Dermis microvascular lymphatic vessel endothelial cell (primary cell): ENCODE measurements at places on chromosomes 7 and 10. TPM values are rescaled to one million over a fixed set of nuclear protein-coding genes. Genes with fewer than 3 reads are reported as not detected.

GRCh38 chr10:109106604-109107003, 816.7 kb downstream of the XPNPEP1 start:
- no peak for DNase-seq

LRRC61 gene
- total RNA-seq, result 3.7 and 4.8 TPM in 2 replicates

DNA sequence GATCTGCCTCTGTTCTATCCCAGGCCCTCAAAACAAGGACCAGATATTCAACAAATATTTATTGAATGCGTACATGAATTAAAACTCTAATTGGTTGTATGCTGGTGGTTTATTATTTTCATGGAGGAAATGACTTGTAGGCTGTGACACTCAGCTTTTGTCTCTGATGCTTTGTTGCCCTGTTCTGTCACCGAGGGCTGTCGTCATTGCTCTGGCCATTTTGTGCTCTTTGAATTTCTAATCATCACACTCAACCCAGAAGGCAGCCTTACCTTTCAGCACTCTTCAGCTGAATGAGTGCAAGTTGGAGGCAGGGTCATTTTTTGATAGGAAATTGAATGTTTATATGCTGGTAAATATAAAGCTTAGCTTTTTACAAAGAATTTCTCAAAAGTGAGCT, 14.5 kb downstream of the SRGN start:
- DNase-seq, result peak; percentile 16

GRCh38 chr7:36942955-36943354, 218.7 kb upstream of the AOAH start:
- DNase-seq, result no peak

- no peak for DNase-seq
Measured at GRCh38 chr7:132906193-132906835, 175.6 kb downstream of the CHCHD3 start.

- no peak for DNase-seq
Measured at GRCh38 chr10:101828766-101829551, 10.7 kb upstream of the OGA start.

CD36 gene
- 151 and 259 TPM in 2 replicates for total RNA-seq

GRCh38 chr7:64733550-64734240, 60.5 kb upstream of the ZNF138 start:
- DNase-seq, result no peak

PLEKHS1 gene
- total RNA-seq, result not detected in 2 replicates

- DNase-seq, result peak; percentile 39
Measured at GRCh38 chr10:4847561-4848355, 21.8 kb downstream of the AKR1E2 start.

OPALIN gene
- total RNA-seq, result not detected in 2 replicates

A1CF gene
- not detected in 2 replicates for total RNA-seq

CDK14 gene
- total RNA-seq, result 0.89 and 1.2 TPM in 2 replicates

AGAP5 gene
- total RNA-seq, result 0.90 and 1.3 TPM in 2 replicates

DNA sequence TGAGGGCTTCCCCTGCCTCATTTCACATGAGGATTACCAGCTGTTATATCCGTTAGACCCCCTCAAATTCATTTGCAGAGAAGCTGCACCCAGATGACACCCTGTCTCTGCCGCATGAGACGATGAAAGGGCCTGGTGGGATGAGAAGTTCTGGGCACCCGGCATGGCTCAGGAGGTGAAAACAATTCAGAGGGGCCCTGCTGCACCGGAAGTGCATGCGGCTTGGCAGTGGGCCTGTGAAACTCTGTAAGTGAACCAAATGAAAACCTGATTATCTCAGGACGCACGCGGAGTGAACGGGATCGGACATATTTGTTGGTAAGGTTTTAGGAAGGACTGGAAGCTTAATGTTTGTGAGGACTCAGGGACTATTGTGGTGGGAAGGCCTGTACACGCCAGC, 511.2 kb downstream of the TCERG1L start:
- DNase-seq, result no peak

CDHR1 gene
- 0.25 and 0.26 TPM in 2 replicates for total RNA-seq

- DNase-seq, result no peak
Measured at GRCh38 chr7:37013771-37014170, 289.5 kb upstream of the AOAH start.

SPDYE11 gene
- total RNA-seq, result not detected in 2 replicates

GDF2 gene
- total RNA-seq, result not detected in 2 replicates

PPP1R9A gene
- total RNA-seq, result 9.6 and 12.1 TPM in 2 replicates

GRCh38 chr10:91743465-91743864, 54.8 kb upstream of the TNKS2 start:
- no peak for DNase-seq

DNA sequence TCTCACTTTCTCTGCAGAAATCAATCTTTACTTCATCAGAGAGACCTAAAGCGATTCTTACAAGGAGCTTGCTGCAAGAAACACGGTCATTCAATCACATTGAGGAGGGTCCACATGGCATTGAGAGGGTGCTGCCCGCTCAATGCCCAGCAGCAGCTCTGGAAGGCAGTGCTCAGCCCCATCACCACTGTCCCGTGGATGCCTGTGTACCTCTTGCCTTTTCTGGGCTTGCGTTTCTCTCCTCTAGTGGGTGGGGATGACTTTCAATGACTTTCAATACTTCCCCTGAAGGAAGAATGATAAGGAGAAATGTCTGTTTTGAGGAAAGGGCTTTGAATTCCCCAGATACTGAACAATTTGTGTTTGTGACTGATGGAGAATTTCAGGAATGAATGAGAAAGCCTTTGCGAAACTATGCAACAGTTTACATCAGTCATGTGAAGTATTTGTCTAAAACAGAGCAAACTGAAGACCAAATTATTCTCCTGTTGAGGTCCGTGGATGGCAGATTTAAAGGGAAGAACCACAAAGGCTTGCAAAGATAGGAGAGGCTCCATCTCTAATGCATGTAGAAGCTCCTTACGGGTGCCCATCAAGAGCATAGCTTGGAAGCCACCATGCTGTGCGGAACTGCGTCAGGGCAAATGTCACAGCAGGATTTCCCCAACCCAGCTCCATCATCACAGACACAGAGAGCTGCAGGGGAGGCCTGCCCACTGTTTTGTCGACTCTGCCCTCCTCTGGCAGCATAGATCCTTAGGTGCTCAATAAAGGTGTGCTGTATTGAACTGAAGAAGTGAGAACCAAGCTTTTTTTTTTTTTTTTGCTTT, 6.6 kb upstream of the ZNF22 start:
- no peak for DNase-seq

- DNase-seq, result no peak
Measured at GRCh38 chr7:14184292-14184864, 194.9 kb upstream of the ETV1 start.

DNA sequence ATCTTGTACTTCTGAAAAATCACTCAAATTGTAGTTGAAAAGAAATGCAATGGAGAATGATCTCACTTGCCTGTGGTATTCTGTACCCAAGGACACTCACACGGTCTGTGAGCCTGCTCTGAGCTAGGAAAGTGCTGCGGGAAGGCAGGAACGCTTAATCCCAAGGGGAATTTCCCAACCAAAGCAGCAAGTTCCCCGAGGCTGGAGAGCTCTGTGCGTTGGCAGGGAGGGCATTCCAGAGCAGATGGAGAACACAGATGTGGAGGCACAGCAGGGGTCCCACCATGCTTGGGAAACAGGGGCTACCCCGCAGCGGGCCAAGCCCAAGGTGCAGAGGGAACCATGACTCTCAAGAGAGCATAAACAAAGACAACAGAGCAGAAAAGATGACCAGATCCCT, 13.6 kb downstream of the SVIL start:
- no peak for DNase-seq

DNA sequence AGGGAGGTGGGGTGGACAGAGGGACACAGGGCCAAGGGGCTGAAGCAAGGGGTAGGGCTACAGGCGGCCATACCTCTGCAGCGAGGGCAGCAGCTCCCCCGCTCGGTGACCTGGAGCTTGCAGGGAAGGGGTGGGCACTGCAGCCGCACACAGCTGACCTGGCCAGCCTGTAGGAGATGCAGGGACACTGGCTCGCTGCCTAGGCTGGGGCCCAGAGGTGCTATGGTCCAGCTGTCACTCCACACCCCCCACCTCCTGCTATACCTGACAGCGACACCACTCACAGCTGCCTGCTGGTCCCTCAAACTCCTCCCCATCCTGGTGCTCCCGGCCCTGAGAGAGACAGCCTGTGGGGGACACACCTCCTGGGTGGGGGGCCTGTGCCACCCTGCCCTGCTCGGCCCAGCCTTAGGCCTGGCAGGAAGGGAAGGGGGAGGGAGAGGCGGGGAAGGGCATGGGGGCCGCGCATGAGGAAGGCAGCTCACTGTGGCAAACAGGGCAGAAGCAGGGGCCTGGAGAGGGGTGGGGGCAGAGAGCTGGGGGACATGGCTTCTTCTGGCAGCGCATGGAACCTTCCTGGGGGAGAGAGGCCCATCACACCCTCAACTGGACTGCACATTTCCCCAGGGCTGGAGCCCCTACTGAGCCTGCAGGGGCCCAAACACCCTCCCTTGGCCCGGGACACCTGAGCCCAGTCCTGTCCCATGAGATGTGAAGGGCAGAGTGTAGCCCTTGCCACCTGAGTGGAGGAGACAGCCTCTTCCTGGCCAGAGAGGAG, 23.9 kb downstream of the ATP6V1F start:
- no peak for DNase-seq

DNA sequence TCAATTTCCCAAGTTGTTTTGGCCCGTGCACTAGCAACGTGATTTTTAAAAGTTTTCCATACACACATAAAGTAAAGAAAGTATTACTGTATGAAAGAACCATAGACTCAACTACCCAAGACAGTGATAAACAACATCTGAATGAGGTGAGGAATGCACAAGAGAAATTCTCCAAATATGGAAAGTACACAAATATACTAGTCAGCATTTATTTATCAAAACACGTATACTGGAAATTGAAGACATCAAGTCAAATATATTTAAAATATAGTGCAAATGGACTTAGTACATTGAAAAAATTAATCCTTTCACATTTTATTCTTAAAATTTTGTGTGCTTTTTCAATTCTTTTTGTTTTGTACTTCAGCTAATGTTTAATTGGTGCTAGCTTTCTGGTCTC, 143.6 kb downstream of the ARL4A start:
- DNase-seq, result no peak

DNA sequence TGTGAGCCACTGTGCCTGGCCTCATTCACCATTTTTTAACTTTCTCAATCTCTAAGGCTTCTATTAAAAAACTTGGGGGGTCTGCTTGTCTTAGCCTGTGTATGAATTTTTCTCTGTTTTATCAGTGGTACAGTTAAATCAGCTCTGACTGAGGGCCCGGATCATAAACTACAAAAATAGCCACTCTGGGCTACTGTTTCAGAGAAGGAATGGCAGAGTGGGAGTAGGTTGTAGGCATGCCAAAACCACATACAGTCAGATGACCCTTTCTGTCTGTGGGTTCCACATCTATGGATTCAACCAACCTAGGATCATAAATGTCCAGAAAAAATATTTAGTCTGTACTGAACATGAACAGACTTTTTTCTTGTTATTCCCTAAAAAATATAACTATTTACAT, 21.3 kb downstream of the TBC1D12 start:
- no peak for DNase-seq

DNA sequence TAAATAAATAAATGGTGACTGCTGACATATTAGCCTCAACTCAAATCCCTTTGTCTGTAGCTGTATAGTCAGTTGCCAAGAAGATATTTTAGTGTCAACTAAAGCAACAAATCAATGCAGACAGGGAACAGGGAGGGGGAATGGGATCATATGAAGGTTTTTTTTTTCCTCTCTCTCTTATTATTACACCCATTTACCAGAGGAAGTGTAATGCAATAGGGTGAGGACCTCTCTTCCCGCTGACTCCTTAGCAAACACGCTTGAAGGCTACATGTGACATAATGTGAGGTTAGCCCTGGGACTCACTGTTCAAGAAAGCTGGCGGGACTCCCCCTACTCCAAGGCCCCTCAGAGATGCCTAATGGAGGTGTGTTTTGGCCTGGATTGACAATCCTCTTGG, 88.2 kb downstream of the CHRM2 start:
- no peak for DNase-seq

GRCh38 chr10:14571866-14572507, 202.7 kb downstream of the FAM107B start:
- peak; percentile 51 for DNase-seq

DNA sequence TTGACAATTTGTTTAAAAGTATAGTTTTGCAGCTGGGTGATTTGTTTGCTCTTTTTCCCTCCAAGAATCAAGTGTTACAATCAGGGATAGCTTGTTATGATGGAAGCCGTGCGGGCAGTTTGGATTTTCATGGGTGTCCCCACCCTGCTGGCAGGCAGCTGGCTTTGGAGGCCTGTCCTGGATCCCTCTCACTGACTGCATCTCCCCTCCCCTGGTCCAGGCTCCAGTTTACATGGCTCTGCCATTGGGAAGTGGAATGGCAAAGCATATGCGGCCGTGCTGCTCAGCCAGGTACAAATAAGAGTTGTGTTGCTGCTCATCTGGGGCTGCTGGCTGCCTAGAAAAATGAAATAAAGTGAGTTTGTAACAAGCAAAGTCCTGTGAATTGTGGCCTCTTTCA, 76.0 kb downstream of the CXCL12 start:
- no peak for DNase-seq

- DNase-seq, result no peak
Measured at GRCh38 chr10:124044143-124044862, 49.1 kb downstream of the CHST15 start.

PEX1 gene
- 9.2 and 10.0 TPM in 2 replicates for total RNA-seq

COA1 gene
- total RNA-seq, result 30.2 and 33.6 TPM in 2 replicates

CADPS2 gene
- 49.0 and 49.2 TPM in 2 replicates for total RNA-seq

DNA sequence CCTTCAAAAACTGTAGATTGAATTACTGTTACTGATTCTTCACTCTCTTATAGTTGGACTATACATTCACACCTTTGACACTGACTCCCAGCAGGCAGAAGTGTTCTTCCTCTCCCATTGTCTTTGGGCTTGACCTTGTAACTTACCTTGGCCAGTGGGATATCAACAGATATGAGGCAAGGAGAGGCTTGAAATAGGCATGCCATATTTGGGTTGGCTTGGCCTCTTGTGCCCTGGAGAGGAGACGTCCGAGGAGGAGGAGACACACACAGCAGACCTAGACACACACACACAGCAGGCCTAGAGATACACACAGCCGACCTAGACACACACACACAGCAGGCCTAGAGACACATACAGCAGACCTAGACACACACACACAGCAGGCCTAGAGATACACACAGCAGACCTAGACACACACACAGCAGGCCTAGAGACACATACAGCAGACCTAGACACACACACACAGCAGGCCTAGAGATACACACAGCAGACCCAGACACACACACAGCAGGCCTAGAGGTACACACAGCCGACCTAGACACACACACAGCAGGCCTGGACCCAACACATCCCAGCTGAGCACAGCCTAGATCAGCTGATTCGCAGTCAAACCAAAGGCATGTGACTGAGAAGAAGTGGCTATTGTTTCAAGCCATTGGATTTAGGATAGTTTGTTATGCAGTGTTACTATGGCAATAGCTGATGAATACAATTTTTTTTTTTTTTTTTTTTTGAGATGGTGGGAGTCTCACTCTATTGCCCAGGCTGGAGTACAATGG, 12.5 kb upstream of the GNA12 start:
- DNase-seq, result peak; percentile 53

DNA sequence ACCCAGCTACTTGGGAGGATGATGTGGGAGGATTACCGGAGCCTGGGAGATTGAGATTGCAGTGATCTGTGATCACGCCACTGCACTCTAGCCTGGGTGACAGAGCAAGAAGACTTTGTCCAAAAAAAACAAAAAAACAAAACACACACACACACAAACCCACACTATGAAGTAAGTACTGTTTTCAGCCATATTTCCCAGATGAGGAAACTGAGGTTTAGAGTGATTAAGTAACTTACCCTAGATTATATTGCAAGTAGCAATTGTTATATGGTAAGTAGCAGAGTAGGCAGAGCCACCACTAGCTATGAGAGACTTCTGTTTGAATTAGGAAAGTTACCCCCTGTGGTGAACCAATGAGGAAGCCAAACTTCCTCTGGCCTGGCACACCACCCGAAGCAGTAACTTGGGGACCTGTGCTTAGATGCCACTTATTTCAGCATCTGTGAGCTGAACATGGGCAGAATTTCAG, 61.9 kb downstream of the MCU start:
- DNase-seq, result no peak
